ENCODE measurements at places on chromosomes 3 and 15. TPM values are rescaled to one million over a fixed set of nuclear protein-coding genes. Genes with fewer than 3 reads are reported as not detected.

GRCh38 chr15:100665570-100665969 lies 63.2 kb downstream of the ASB7 start:
- DNase-seq, result no peak

The SCAMP5 gene
- total RNA-seq, result 2.0 TPM

The RUBCN gene
- total RNA-seq, result 44.5 TPM

DNA sequence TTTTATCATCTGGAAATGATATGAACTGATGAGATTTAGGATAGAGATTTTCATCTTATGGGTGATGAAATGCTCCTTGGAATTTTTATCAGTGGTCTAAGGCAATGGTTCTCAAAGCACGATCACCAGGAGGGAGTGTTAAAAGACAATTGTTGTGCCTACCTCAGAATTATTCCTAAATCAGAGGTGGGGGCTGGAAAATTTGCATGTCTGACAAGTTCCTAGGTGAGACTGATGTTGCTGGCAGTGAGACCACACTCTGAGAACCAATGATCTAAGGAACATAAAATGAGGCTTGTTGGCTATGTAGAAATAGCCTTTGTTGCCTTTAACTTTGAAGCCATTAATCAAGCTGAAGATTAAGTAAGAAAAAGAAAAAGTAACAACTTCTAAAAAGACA lies 416.6 kb upstream of the AZI2 start:
- no peak for DNase-seq

- DNase-seq, result no peak
Measured at GRCh38 chr3:174417573-174417972, 441.6 kb upstream of the NAALADL2 start.

GRCh38 chr15:56628893-56629532 lies 104.3 kb downstream of the ZNF280D start:
- DNase-seq, result no peak

The CFAP44 gene
- total RNA-seq, result 10.3 TPM

The C3orf80 gene
- total RNA-seq, result not detected

DNA sequence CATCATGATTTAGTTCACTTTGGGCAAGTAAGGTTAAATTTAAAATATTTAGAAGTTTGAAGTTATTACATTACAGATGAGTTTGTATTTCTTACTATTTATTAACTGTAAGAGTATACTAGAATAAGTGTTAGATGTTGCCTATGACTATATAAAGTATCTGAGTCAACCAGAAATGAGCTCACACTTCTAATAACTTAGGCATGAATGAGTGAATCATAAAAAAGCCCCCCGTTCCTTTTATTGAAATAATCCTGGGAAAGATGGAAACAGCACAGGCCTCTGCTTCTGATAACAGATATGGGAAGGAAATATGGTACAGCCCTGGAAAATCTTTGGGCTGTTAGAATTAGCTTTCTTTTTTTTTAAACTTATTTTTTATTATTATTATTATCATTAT lies 66.6 kb upstream of the TGFBR2 start:
- no peak for DNase-seq

GRCh38 chr3:20546636-20547035 lies 360.6 kb upstream of the SGO1 start:
- no peak for DNase-seq

DNA sequence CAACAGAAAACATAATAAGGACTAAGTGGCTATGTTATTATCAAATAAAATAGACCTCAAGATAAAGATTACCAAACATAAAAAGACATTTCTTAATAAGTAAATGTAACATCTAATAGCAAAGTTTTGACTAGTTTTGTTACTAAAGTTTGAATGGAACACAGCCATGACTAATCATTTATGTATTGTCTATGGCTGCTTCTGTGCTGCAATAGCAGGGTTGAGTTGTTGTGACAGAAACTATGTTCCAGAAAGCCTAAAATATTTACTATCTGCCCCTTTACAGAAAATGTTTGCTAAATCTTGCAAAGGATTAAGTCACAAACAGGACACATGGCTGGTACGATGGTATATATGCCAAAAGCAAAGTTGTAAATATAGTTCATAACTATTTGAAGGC lies 37.9 kb upstream of the MYH15 start:
- no peak for DNase-seq

DNA sequence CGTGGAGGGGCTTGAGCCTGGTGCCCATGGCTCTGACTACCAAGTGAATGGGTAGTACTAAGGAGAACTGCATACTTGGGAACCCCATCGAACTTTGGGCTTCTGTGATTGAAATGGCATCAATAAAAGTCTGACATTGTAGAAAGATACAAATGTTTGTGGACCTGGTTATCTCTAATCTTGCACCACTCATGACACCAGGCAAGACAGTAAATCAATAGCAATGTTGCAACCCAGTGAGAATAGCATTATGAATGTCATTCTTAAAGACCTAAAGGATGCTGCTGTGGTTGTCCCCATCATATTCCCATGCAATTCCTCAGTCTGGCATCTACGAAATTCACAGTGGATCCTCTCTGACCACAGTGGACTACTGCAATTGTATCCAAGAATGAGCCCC lies 233.6 kb upstream of the LYSMD4 start:
- no peak for DNase-seq

The SEMA6D gene
- not detected for total RNA-seq

- DNase-seq, result no peak
Measured at GRCh38 chr15:27218426-27218825, 247.4 kb downstream of the GABRG3 start.

GRCh38 chr3:169610888-169611291 lies 52.6 kb downstream of the MECOM start:
- no peak for DNase-seq

GRCh38 chr3:61723038-61723437 lies 161.7 kb downstream of the PTPRG start:
- DNase-seq, result no peak

GRCh38 chr3:106125321-106125720 lies 256.5 kb upstream of the CBLB start:
- no peak for DNase-seq

The C3orf20 gene
- total RNA-seq, result not detected

The TICRR gene
- total RNA-seq, result 29.8 TPM

The ATRIP gene
- 19.4 TPM for total RNA-seq

DNA sequence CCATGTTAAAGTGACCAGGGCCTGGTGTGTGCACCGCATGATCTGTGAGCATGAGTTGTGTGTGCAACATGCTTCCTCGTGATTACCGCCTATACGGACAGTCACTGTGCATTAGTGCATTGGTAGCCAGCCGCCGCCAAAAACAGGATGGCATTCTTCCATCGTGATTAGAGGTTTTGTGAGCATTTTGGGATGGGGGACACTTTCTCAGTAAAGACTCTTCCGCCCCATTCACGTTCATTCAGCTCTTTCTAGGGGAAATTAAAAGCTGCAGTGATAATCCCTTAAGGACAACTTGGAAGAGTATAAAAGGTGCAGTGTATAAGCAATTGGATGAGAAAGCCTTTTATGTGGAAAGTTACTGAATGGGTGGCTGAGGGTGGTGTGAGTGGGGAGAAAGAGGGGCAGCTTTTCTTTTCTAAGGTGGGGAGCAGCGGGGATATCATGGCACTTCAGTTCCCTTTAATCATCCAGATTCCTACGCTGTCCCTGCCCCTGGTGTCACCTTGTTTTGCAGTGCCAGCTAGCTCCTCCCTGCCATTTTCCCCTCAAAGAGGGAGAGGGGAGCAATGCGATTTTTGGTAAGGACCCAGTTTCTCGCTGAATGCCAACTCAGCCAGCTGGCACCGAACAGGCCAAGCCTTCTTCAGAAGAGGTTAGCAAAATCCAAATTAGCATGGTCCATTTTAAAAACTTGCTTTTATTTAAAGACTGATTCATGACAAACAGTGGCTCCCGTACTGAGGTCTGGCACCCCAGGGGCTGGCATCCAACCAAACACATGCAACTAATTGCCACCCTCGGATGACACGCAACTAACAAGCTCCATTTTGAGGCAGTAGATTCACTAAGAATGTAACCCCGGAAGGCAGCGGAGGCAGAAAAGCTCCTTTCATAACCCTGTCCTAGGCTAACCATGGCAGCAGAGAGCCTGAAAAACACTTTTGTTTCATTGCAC lies 447.8 kb downstream of the FHIT start:
- DNase-seq, result no peak

- no peak for DNase-seq
Measured at GRCh38 chr15:35430301-35430700, 115.7 kb downstream of the DPH6 start.

The CHST2 gene
- 1.7 TPM for total RNA-seq

The ST3GAL6 gene
- total RNA-seq, result 0.07 TPM

- DNase-seq, result no peak
Measured at GRCh38 chr3:171936191-171936841, 93.2 kb downstream of the TMEM212 start.

DNA sequence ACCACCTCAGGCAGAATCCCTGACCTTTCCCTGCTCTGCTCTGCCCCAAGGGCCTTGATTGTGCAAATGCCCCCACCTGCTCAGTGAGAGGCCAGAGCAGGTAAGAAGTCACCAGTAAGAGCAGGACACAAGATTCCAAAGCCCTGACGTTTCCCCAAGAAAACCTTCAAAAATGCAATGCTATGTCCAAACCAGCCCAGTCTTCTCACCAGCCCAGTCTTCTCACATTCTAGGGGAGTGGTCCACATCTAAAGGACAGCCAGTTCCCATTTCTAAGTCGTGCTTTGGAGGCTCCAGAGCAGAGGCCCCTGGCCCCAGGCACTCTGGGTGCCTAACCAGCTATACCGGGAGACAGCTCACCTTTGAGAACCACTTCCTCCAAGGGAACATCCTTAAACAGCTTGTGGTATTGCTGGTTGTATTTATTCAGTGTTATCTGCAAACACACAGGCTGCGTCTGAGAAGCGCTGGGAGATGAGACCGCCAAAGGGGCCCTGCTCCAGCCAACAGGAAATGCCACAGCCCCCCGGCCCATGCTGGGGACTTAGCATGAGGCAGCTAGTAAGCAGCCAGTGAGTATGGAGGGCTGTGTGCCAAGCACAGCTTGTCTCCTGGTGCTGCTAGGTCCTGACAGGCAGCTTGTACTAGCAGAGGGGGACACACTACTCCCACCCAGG lies 29.3 kb downstream of the GRAMD2A start:
- DNase-seq, result peak; percentile 35

- DNase-seq, result no peak
Measured at GRCh38 chr15:33158366-33158765, 36.1 kb downstream of the FMN1 start.

DNA sequence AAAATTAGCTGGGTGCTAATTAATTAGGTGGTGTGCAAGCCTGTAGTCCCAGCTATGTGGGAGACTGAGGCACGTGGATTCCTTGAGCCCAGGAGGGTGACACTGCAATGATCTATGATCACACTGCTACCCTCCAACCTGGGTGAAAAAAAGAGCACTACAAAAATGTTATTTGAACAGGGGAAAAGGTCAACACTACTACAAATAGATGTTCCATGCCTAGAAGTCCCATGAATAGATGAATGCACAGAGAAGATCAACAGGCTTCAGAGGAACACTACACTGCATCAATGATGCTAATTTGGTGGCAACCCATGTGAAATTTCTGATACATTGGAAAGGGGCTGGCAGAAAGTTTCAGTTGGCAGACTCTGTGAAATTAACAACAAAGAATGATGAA lies 105.4 kb upstream of the FHIT start:
- no peak for DNase-seq

DNA sequence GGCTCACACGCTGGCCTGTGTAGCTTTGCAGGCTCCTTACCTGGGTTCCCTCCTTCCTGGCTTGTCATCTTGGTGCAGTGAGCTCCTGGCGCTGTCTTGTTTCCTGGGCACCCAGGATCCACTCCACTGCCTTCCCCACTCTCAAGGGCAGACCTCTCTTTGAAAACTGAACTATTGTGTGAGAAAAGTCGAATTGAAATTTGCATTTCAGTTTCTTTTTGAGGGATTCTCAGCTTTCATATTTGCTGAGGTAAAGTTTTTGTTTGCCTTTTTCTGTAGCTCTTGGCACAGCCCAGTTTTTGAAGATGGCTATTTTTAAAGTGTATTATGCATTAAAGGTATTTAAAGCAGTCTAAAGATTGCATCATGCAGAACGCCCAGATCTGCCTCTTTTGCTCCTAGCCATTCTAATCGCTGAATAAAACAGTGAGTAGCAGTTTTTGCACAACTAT lies 70.1 kb downstream of the CCK start:
- no peak for DNase-seq

The CHRM5 gene
- total RNA-seq, result not detected

- DNase-seq, result no peak
Measured at GRCh38 chr3:190092250-190092649, 28.4 kb downstream of the P3H2 start.

DNA sequence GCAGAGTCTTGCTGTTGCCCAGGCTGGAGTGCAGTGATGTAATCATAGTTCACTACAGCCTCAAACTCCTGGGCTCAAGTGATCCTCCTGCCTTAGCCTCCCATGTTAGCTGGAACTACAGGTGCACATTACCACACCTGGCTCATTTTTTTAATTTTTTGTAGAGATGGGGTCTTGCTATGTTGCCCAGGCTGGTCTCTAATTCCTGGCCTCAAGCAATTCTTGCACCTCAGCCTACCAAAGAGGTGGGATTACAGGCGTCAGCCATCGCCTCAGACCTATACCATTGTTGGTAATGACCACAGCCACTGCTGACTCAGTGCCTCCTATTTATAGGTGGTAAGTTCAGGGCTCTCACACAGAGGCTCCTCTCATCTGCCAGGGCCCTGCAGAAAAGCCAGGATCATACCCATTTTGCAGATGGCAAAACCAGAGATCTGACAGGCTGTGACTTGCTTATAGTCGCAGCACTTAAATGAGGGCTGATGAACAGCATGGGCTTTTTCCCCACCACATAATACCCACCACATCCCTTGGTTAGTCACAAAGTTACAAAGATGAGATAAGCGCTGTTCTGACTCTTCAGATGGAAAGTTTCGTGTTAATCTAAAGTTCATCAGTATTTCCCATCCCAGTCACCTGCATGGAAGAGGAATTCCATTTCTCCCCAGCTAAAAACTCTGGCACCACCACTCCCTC lies 21.8 kb upstream of the SPATA12 start:
- no peak for DNase-seq

- DNase-seq, result no peak
Measured at GRCh38 chr15:47991357-47991756, 129.4 kb upstream of the SLC24A5 start.

The USP13 gene
- total RNA-seq, result 9.6 TPM

The FSD2 gene
- total RNA-seq, result not detected

The MME gene
- not detected for total RNA-seq

The GANC gene
- 28.3 TPM for total RNA-seq

The GHSR gene
- not detected for total RNA-seq

DNA sequence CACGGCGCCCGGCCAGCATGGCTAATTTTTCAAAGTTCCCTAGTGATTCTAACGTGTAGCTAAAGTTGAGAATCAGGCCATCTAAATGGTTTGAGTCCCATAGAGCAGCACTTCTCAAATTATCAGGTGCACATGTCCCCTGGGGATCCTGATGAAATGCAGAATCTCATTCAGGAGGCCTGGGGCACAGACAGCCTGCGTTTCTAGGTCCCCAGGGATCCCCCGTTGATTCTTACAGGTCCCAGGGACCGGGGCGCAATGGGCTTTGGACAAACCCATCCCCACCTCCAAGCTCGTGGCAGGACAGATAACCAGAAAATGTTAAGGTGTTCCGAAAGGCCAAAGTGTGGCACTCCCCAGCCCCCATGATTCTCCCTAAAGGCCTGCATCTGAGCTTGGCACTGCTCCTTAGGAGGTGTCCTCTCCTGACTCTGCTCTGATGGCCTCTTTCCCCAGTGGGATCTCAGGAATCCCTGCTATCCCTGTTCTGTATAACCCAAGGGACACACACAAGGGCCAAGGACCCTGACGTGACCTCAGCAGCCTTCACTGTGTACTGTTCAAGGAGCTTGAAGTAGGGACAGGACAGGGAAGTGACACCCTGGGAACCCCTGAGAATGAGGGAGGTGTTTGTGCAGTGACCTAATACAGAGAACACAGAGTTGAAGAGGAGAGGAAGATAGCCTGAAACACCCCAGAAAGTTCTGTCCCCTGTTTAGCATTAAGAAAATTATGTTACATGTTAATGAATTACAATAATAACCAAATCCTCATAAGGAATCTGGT lies 8.0 kb downstream of the LRRK1 start:
- no peak for DNase-seq
